T-helper 17 cell (primary cell): ENCODE measurements at places on chromosomes 7 and 10.

DNA sequence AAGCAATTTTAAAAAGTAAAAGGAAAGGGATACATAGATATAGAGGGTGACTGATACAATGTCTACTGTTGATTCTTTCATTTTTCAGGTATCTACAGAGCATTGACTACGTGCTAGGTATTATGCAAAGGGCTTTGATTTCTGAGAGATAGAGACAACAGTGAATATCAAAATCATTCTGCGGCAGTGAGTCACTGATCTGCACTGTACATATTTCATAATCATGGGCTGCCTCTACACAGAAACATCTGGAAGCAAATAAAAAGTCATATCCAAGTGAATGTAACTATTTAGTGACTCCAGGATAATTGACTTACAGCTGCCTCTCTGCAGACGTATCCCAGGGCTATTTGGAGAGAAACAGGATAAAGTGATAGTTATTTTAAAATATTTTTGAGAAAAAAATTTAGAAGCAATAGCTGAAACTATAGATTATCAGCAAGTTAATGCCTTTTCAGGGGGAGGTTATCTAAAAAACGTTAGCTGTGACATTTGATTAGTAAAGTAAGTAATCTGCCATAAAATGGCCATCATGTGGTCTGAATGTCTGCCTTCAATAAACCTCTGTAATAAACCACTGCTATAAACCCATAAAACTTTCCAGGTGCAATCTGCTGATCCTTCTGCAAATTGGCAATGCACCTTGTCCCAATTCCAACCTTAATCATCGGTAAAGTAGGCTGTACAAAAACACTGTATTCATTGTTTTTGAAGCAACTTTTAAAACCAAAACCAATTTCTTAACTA, 43.7 kb downstream of the CPXM2 start:
- H3K27ac ChIP-seq = no peak overlapping the region
- no peak overlapping the region for H3K4me3 ChIP-seq
- H3K4me1 ChIP-seq = no peaks in the 10 kb centered on the region

DNA sequence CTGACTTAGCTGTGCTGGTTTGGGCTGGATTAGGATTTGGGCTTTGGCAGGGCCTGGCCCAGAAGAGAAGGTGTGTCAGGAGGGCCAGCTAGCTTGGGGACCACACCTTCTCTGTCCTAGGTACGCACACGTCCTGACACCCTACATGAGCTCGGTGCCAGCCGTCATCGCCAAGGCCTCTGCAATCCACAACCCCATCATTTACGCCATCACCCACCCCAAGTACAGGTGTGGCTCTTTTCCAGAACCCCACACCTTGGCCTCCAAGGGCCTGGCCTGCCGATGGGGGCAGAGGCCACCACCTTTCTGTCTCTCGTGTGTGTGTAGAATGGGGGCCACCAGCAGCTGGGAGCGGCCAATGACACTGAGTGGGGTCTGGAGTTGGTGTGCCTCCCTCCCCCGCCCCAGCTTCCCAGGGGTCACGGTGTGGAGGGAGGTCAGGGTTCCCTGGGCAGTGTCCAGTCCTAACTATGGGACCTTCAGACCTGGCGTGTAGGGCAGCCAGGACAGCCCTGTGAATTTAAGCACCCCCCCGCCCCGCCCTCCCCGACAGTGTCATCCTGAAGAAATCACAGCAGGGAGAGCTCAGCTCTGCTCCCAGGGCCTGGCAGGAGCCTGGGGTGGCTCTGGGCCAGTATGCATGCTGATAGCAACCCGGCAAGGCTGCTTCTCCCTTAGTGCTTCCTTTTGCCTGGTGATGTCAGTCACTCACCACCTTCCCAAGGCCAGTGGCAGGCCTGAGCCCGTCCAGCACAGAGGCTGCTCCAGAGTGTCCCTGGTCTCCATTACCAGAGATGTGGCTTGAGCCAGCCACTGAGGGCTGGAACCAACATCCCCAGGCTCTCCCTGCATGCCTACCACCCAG, 6.9 kb upstream of the LDB3 start:
- no peak for DNase-seq
- no peak overlapping the region for H3K27ac ChIP-seq
- H3K4me1 ChIP-seq = peaks cover 5% of the 10 kb centered on the region
- H3K36me3 ChIP-seq = peaks cover 3% of the 10 kb centered on the region
- peaks cover 6% of the 10 kb centered on the region for H3K27me3 ChIP-seq
- H3K4me3 ChIP-seq = no peak overlapping the region

DNA sequence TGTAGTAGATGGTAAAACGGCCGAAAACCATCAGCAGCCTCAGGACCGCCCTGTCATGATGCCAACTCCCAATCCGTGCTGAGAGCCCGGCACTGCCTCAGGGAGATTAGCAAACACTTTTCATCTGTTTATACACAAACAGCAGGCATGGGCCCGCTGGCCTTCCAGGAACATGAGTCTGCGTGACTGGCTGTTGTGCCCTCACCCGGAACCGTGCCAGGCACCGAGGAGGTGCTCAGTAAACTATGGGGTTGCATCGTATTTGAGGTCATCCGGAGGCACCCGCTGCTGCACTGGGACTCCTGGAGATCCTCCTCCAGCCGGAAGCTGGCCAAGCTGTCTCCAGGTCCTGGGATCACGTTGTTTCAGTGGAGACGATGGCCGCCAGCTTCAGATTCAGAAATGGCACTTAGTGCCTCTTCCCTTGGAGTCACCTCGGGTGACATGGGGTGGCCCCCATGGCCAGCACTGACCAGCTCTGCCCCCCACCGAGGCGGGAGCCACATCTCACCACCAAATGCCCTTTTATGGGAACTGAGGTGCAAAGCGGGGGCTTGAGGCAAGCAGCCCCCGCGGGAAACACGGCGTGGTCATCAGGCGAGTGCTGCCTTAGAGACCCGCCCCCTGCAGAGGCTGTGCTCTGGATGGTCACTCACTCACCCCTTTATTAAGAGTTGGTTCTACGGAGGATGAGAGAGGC, 585.9 kb downstream of the PTPRN2 start:
- no peak for DNase-seq
- H3K4me1 ChIP-seq = no peaks in the 10 kb centered on the region
- H3K36me3 ChIP-seq = no peaks in the 10 kb centered on the region
- no peak overlapping the region for H3K27ac ChIP-seq
- peaks cover 13% of the 10 kb centered on the region for H3K27me3 ChIP-seq

DNA sequence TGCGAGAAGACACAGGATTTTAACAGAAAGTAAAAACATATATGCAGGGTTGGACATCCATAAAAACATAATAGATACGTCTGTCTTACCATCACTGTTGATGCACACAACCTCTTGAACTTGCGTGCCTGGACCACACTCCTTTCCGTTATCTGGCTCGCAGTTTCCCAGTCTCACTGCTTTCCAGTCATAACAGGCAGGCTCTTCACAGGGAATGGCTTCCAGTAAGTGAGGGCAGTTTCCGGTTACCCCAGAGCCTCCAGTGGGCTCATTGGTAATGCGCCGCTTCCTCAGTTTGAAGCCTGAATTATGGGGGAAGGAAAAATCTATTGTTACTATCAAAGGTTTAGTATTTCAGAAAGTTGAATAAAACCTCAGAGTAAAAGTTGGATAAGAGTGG, 290.7 kb downstream of the THSD7A start:
- no peak overlapping the region for H3K4me3 ChIP-seq
- H3K4me1 ChIP-seq = no peaks in the 10 kb centered on the region
- H3K27me3 ChIP-seq = no peaks in the 10 kb centered on the region
- no peaks in the 10 kb centered on the region for H3K36me3 ChIP-seq
- no peak overlapping the region for H3K27ac ChIP-seq

DNA sequence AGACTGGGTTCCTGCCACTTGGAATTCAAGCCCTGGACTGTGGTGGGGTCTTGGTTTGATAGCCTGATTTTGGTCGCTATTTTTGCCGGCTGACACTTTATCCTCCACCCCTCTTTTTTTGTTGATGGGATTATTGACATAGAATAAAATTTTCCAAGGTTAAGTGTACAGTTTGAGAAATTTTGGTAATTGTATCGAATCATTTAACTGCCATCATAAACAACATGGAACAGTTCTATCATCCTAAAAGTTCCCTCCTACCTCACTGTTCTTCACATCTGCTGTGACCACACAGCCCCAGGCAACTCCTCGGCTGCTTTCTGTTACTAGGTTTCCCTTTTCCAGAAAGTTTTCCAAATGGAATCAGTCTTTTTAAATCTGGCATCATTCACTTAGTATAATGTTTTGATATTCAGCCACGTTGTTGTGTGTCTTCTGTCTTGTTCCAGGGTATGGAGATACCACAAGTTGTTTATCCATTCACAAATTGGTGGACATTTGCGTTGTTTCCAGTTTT, 50.6 kb upstream of the STEAP1B start:
- H3K36me3 ChIP-seq = peaks cover 4% of the 10 kb centered on the region
- H3K27me3 ChIP-seq = peaks cover 63% of the 10 kb centered on the region
- no peak for DNase-seq
- H3K4me1 ChIP-seq = peaks cover 6% of the 10 kb centered on the region

- H3K4me3 ChIP-seq = peak overlapping the region; percentile 100
- peaks cover 23% of the 10 kb centered on the region for H3K4me1 ChIP-seq
- peak overlapping the region; percentile 97 for H3K27ac ChIP-seq
Observed at GRCh38 chr7:151226560-151226874, 488 bp downstream of the ABCF2 start.

- H3K27me3 ChIP-seq = no peaks in the 10 kb centered on the region
- no peak for DNase-seq
- H3K27ac ChIP-seq = no peak overlapping the region
- peaks cover 7% of the 10 kb centered on the region for H3K36me3 ChIP-seq
Observed at GRCh38 chr7:64999165-65000004, 7.1 kb downstream of the ERV3-1 start.

DNA sequence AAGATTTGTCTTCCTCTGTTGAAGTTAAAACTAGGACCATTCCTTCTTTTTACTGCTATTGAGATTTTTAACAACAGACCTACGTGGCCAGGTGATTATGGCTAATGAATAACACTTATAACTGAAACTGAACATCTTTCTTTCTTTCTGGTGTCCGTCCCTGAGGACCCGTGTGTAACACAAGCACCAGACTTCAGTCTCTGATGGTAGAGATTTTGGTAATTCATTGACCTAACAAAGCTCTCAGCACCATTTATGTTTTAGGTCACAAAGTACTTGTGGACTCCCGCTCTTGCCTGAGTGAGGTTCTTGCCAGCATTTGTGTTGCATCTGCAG, 40.4 kb upstream of the TMEM229A start:
- H3K27me3 ChIP-seq = no peaks in the 10 kb centered on the region
- no peak for DNase-seq

DNA sequence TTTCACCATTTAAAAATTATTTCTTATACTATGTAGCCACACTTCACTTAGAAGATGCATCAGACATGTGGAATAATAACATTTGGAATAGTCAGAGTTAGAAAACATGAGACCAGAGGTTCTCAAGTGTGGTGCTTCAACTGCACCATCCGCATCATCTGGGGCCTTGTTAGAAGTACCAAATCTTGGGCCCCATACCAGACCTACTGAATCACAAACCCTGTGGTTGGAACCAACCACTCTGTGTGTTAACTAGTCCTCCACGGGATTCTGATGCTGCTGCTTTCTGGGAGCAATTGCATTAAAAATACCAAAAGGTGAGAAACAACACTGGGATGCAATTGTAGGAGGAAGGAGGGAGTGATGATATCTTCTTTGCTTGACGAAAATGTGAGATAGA, 125.2 kb downstream of the GNAT3 start:
- H3K27me3 ChIP-seq = no peaks in the 10 kb centered on the region
- H3K36me3 ChIP-seq = no peaks in the 10 kb centered on the region
- H3K4me3 ChIP-seq = no peak overlapping the region
- no peaks in the 10 kb centered on the region for H3K4me1 ChIP-seq

DNA sequence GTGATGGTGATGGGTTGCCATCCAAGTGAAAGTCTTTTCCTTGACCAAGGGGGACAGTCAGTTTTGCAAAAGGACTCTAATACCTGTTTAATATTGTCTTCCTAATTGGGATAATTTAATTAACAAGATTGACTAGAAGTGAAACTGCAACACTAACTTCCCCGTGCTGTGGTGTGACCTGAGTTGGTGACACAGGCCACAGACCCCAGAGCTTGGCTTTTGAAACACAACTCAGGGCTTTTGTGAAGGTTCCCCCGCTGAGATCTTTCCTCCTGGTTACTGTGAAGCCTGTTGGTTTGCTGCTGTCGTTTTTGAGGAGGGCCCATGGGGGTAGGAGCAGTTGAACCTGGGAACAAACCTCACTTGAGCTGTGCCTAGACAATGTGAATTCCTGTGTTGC, 6.9 kb downstream of the PPIF start:
- H3K4me3 ChIP-seq = no peak overlapping the region
- H3K4me1 ChIP-seq = peaks cover 21% of the 10 kb centered on the region
- H3K36me3 ChIP-seq = peaks cover 18% of the 10 kb centered on the region
- no peaks in the 10 kb centered on the region for H3K27me3 ChIP-seq
- DNase-seq = no peak
- H3K27ac ChIP-seq = no peak overlapping the region

DNA sequence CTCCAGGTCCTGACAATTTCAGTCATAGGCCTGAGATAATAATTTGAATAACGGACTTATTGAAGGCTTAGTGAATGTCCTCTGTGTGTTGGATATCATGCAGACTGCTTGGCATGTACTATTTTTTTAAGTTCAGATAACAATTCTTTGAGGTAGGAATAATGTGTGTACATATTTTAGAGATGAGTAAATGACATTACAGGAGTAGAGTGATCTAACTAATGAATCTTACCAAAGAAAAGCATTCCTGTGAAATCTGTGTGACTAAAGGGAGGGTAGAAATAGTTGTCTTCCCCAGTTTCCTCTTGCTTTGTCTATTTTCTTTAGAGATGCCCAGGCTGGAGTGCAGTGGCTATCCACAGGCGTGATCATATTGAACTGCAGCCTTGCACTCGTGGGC, 391.8 kb upstream of the ETV1 start:
- H3K4me3 ChIP-seq = no peak overlapping the region
- no peak for DNase-seq
- H3K4me1 ChIP-seq = peaks cover 2% of the 10 kb centered on the region
- H3K36me3 ChIP-seq = no peaks in the 10 kb centered on the region

DNA sequence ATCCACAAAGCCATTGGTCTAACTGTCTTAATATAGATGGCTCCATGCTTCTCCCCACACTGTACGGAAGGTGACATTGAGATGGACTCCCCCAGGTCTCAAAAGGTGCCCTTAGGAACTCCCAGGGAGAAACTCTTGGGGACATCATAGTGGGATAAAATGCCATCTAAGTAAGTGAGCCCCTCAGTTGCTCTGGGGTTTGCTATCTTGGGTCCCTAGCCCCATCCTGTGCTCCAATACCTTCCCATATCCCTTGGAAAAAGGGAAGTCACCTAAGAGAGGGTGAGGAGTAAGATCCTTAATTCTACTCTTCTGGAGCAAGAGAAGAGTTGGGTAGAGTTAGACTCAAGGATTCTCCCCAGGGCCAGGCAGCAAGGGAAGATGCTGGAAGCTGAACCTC, 7.9 kb downstream of the PRRT4 start:
- peaks cover 10% of the 10 kb centered on the region for H3K4me1 ChIP-seq
- no peak for DNase-seq
- H3K4me3 ChIP-seq = peak overlapping the region; percentile 86
- no peak overlapping the region for H3K27ac ChIP-seq

DNA sequence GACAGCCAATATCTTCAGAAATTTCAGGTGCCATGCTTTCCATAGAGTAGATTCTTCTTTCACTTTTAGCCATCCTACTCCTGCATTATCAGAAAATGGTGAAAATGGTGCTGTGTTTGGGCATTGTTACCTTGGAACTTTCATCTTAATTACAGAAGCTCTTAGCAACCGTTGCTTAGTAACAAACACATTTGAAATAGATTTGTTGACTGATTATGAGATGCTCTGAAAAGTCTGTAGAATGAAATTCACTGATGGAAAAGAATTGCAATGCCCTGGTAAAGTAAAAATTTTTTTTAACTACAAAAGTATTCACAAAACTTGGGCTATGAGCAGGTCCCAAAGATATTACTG, 249.3 kb upstream of the NEBL start:
- H3K27ac ChIP-seq = no peak overlapping the region
- H3K4me1 ChIP-seq = peaks cover 6% of the 10 kb centered on the region
- H3K4me3 ChIP-seq = no peak overlapping the region
- peaks cover 7% of the 10 kb centered on the region for H3K27me3 ChIP-seq
